ENCODE measurements at places on chromosomes 12 and 14.
A peak's percentile ranks its signal among the peaks of the same experiment; 100 is the strongest.

- DNase-seq: peak; percentile 22
Measured at GRCh38 chr12:79925492-79925891, 9.4 kb downstream of the PPP1R12A start.

DNA sequence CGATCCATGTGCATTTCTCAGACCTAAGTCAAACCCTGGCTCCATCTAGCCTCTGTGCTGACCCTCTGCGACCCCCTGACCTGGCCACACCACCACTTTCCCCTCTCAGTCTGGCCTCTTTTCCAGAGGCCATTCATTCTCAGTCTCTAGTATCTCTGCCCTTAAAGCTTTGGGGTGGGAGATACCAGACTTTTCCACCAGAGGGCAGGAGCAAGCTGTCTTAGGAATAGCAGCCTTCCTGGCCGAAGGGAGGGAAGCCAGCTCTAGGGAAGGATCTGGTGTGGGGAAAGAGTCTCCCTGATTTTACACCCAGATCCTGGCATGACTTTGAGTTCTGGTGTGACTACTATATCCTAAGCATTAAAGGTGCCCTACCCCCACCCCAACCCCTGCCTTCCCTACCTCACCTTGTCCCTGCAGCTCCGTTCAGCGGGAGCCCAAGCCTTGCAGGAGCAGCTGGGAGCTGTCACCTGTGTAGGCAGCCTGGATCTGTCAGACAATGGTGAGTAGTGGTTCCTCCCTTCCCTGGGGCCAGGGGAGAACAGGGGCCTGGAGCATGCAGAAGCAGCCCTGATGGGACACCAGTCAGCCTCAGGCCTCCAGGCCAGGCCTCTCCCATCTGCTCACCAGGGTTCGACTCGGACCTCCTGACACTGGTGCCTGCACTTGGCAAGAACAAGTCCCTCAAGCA, 6.6 kb downstream of the CARMIL3 start:
- peak; percentile 77 for DNase-seq

DNA sequence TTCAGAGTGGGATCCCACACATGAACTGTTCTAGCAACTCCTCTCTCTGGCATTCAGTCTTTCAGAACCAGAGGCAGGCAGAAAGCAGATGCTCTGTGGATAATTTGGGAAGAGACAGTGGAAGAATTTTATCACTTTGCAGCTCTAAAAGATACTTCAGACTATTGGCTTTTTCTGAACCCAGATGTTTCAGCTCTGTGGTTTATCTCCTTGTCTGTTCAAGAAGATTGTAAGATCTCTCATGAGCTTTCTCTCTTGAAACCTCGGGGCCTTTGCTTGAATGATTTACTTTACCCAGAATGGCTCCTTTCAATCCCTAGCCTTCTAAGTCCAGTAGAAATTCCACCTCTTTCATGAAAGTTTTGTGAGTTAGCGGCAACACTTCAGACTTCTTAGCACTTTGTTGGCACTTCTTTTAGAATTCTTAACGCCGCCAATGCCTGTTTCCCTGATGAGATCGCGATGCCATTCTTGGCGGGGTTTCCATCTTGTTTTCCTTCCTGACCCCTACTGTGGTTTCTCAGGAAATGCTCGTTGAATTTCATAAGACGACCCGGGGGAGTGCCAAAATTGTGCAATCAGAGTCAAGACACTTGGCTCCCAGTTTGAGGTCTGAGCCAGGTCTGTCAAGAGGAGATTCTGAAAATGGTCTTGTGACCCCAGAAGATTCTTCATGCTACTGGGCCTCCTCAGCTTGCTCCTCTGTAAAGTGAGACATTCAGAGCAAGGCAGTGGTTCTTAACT, 107.0 kb upstream of the PRICKLE1 start:
- DNase-seq: peak; percentile 78

- DNase-seq: no peak
Measured at GRCh38 chr14:104682107-104682593, 7.3 kb upstream of the INF2 start.

DNA sequence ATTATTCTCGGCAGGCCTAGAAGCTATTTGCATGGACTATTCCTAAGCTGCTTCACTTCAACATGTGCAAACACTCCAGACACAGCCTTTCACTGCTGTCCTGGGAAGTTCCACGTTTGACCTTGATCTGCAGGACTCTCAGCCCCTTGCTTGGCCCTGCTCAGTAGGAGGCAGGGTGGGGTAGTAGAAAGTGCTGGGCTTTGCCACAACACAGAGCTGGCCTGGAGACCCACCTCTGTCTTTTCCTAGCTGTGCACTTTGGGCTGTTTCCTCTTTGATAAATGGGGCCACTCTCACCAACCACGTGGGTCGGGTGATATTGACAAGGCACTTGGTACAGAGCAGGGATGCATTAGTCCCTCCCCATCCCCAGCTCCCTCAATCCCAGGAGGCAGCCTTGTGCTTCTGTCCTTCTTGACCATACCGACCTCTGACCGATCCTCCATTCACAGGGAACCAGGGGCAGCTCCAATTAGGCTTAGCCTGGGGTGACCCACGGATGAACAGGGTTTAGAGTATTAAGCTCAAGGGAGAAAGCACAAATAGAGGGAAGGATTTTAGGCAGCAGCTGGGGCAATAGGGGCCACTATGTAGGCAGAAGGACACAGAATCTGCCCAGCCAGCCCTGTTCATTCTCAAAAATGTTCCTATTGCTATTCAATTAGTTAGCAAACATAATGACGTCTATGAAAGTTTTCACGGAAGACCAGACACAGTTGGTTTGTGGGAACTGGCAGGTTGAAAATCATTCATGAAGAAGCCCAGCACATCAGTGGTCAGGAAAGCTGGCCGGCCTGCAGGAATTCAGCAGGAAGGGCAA, 63.3 kb downstream of the SYNE3 start:
- DNase-seq: no peak

GRCh38 chr14:24965934-24966578, 83.9 kb downstream of the STXBP6 start:
- DNase-seq: peak; percentile 96

GRCh38 chr14:69711065-69711464, 55.9 kb upstream of the SRSF5 start:
- DNase-seq: peak; percentile 38

DNA sequence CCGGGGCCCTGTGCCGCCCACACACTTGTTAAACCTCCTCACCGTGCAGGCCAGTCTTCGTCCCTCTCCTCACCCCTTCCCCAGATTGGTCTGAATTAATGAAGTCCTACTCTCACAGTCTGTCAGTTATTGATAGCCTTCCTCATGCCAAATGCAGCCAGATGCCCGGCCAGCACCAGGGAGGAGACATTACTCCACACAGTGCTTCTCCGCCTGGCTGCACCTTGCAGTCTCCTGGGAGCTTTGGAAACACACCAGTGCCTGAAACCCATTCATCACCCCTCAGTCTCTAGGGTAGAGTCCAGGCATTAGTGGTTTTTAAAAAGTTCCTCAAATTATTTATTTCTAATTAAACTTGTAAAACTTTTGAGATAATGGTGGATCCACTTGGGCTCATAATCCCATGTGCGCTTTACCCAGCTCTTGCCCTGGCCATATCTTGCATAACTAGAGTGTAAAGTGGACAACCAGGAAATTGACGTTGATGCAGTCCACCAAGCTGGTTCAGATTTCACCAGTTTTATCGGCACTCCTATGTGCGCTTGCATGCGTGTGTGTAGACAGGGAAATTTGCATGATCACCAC, 38.2 kb upstream of the TSPAN9 start:
- DNase-seq: no peak
